Fibroblast of the aortic adventitia (primary cell): ENCODE measurements at places on chromosomes 16 and 17.
A peak's percentile ranks its signal among the peaks of the same experiment; 100 is the strongest.

- peak; percentile 2 for DNase-seq
Measured at GRCh38 chr17:70622368-70623260, 453.3 kb downstream of the KCNJ2 start.

DNA sequence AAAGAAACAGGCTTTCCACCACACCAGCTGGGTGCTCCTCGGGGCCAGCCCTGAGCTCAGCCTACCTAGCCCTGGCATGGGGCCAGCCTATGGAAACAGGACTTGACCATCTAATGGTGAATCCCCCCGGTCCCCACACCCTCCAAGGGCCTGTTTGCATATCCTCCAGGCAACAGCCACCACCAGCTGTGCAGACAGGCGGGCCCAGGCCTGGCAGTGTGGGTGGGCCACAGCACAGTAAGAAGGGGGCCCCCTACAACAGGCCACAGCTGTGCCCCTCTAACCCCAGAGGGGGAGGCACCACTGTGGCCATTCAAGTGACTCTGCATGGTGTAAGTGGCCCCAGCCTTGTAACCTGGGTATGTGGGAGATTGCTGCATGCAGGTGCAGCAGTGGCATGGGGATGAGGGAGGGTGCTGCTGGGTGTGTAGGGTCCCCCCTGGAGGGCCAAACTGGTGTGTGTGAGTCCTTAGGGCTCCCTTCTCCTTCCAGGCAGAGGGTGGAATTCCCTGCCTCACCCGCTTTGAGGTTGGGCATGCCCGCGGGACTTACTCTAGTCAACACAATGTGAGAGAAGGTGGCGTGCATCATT lies 148.2 kb downstream of the C16orf78 start:
- no peak for DNase-seq

DNA sequence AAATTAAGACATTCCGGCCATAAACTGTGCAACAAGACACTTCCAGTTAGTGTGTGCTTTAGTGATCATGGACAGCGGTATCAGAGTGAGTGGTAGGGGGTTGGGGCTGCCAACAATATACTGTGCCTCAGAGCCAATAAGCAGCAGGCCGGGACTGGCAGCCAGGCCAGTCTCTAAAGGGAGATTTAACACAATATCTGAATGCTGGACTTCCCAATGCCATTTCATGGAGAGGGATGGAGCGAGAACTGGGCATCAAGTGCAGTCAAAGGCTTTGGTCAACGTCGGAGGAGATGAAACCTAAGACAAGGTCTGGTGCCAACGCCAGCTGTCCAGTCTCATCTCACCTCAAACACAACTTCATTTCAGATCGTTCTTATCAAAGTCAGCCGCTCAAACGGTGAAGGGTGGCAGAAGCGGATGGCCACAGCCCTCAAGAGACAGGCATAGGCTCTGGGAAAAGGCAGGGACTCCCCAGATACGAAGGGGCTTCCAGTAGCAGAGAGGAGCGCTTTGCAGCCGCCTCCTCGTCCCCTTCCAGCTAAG lies 935 bp downstream of the USP32 start:
- DNase-seq: peak; percentile 54

- DNase-seq: peak; percentile 42
Measured at GRCh38 chr16:72612256-72612655, 435.7 kb downstream of the ZFHX3 start.

DNA sequence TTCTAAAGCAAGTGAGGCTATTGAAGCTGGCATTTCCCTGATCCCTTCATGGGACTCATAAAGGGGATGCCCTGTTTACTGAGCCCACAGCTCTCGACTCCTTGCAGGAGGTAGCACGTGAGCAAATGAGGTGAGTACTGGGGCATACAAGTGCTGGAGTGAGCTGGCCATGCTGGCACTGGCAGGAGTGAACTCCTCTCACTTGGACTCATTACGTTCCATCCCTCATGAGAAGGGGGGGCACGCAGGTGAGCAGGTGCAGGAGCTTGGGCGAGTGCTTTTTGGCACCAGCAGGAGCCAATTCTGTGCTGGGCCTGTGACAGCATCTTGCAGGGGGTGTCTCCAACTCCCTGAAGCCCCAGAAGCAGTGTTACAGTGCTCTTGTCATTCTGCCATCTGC lies 337.1 kb upstream of the CA10 start:
- DNase-seq: no peak

DNA sequence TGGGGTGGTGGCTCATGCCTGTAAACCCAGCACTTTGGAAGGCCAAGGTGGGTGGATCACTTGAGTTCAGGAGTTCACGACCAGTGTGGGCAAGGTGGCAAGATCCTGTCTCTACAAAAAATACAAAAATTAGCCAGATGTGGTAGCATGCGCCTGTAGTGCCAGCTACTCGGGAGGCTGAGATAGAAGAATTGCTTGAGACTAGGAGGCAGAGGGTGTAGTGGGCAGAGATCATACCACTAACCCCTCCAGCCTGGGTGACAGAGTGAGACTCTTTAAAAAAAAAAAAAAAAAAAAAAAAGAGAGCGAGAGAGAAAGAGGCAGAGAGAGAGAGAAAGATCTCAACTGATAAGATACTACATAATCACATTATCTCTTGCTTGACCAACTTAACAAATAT lies 45.9 kb downstream of the KANSL1 start:
- DNase-seq: no peak

- DNase-seq: no peak
Measured at GRCh38 chr17:29569245-29569950, 897 bp downstream of the TP53I13 start.

GRCh38 chr17:5672815-5673430 lies 88.6 kb upstream of the NLRP1 start:
- DNase-seq: no peak

- DNase-seq: peak; percentile 64
Measured at GRCh38 chr16:2482708-2483534, 8.0 kb downstream of the TBC1D24 start.

GRCh38 chr17:39667262-39667944 lies 850 bp upstream of the PNMT start:
- DNase-seq: no peak

DNA sequence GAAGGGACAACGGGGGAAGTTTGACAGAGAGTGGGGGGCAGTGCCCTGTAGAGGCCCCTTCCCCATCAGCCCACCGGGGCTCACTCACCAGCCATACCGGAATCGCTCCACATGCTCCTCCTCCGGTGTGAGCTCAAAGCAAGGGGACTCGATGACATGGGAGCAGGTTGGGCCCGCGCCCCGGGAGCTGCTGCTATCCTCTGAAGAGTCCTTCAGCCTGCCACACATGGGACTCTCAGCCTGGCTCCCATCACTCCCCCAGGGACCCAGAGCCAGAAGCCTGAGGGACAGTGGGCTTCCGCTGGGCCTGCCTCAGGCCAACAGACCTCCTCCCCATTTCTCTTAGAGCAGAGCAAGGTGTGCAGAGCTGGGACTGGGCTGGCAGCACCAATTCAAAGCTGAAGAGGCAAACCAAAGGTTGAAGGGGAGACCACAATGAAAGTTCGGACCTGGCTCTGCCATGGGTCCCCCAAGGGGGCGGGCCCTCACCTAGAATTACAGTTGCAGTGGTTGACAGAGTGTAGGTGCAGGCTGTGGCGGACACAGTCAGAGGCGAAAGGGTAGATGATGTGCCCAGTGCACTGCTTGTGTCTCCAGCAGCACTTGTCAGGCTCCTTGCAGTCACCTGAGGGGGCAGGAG lies 7.3 kb downstream of the PROCA1 start:
- no peak for DNase-seq

GRCh38 chr16:588639-588888 lies 1.3 kb upstream of the RAB40C start:
- DNase-seq: peak; percentile 62

DNA sequence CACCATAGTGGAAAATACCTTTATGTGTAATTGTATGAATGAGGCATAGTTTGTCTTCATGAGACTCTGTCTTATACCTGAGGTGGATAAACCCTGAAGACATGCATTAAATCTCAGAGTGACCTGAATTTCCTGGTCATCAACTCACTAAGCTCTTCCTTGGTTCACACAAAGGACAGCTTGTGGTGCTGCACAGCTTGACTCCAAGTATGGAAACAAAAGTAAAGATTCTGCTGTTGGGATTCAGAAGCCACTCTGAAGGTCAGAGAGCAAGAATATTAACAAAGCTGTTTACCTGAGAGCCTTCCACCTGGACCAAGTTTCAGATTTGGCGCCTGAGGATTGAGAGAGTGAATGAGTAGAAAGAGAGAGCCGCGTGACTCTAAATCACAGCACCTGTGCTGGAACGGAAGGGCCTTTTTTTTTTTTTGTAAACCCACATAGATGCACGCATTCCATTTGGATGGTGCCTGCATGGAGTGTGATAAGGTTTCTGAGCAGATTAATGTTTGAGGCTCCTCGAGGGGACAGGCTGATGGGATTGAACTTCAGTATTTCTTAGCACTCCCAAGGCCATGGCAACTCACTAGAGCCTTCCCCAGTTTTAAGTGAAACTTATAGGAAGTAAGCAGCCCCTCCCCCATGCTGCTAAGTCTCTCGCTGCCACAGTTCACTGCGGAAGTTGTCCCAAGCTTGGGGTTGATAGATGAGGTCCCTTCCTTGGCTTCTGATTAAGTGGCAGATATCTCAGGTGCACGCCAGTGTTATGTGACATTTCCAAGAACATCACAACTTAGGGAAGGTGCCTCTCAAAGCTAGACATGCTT lies 28.7 kb downstream of the CALB2 start:
- no peak for DNase-seq

GRCh38 chr16:881219-882097 lies 80.9 kb upstream of the GNG13 start:
- DNase-seq: no peak

DNA sequence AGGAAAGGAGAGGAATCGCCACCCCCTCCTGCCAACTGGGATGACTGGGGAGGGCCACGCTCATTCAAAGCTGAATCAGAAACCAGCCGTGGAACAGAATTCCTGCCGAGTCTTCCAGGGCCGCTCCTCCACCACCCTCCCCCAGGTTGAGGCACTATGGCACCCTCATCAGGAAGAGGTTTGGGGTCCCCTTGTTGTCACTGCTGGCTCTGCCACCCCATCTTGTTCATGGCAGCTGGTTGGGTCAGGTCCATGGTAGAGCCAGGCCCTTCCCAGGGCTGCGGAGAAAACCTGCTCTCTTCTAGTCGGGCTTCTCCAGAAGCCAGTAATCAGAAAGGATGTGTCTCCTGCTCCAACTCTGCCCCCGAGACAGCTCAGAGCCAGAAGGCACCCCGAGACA lies 41.8 kb downstream of the KCNJ12 start:
- DNase-seq: no peak

GRCh38 chr17:42287305-42287976 lies 857 bp upstream of the STAT5A start:
- DNase-seq: peak; percentile 33

DNA sequence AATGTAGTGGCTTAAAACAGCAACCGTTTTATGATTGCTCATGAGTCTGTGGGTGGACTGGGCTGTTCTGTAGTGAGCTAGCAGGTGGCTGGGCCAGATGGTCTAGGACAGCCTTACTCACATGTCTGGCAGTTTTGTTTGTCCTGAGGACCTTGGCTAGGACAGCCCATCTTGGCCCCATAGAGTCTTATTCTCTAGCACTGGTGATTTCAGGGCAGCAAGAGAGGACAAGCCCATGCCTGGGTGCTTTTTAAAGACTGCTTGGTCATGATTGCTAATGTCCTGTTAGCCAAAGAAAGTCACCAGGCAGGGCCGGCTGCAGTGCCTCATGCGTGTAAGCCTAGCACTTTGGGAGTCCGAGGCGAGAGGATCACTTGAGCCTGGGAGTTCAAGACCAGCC lies 139.8 kb downstream of the KATNIP start:
- no peak for DNase-seq

DNA sequence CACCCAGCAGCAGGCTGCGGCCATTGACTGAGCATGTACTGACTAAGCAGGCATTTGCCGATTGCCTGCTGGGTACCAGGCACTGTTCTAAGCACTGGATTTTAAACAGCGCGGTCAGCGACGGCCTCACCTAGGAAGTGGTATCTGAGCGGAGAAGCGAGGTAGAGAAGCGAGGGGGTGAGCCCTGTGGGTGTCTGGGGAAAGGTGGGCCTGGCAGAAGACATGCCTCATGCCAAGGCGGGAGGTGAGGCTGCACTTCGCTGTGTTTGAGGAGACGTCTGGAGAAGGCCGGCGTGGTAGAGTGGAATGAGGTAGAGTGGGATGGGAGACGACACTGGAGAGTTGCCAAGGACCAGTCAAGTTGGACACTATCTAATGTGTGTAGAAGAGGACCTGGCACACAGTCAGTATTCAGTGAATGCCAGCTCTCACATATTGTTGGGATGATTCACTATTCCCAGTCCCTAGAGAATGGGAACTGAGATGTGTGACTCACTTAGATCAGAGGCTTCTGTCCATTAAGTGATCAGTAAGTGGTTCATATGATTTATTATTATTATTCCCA lies 14.4 kb downstream of the SYCE1L start:
- peak; percentile 82 for DNase-seq

- DNase-seq: no peak
Measured at GRCh38 chr17:47902039-47902744, 6.2 kb downstream of the SP2 start.

DNA sequence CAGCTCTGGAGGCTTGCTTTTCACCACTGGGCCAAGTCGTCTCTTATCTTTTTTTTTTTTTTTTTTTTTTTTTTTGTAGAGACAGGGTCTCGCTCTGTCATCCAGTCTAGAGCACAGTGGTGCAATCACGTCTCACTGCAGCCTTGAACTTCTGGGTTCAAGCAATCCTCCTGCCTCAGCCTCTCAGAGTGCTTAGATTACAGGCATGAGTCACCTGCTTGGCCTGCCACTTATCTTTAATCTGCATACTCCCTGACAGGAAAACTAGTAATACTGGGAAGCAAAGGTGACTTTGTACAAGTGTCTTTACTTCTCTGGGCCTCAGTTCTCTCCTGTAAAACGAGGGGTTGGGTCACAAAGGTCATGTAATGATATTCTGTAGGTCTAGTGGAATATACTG lies 15.0 kb downstream of the NTN1 start:
- no peak for DNase-seq
